Osteoblast (primary cell): ENCODE measurements at places on chromosomes 3 and 15. TPM values are rescaled to one million over a fixed set of nuclear protein-coding genes. Genes with fewer than 3 reads are reported as not detected.

Gene CTXN2
- not detected in 2 replicates for total RNA-seq

Gene RTP3
- not detected in 2 replicates for total RNA-seq

Gene CPN2
- under 0.01 and 0.29 TPM in 2 replicates for total RNA-seq

Gene P2RY1
- total RNA-seq, result under 0.01 and 0.36 TPM in 2 replicates

Gene WDR49
- under 0.01 TPM in 1 of 2 replicates, not detected in the other for total RNA-seq
